ENCODE measurements at places on chromosomes 2 and 18.

DNA sequence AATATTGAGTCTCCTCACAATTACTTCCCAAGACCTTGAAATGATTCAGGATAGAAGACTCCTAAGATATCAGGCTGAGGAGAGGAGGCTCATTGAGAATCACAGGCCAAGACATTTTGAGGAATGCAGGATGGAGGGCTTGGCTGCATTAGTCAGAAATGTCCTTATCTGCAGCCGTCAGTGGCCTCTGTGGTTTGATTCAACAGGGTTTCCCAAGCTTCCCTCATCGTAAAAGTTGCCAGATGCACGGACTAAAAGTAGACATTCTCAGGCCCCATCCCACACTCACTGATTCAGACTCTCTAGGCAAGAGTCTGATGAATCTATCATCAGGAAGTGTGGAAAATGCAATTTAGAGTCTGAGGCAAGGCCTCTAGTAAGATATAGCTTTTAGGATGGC, 34.0 kb upstream of the TMEM178A start:
- DNase-seq, result peak; percentile 25

GRCh38 chr2:62698653-62699052, 6.9 kb upstream of the EHBP1 start:
- DNase-seq, result no peak

DNA sequence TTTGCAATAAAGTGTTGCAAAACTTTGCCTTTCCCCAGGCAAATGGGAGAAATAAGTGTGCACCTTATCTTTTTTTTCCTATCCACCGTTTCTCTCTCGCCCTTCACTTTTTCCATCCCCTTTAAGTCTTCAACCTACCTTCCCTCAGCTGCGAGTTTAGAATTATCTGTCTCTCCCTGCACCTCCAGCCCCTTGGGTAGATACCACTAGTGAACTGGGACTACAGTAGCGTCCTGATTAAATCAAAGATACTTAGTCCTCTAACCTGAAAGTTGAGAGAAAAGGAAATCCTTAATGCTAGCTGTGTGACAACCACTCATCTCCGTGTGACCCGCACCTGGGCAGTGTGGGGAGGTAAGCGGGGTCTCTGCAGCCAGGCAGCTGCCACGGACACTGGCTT, 16.1 kb upstream of the PPP4R1 start:
- DNase-seq, result no peak

DNA sequence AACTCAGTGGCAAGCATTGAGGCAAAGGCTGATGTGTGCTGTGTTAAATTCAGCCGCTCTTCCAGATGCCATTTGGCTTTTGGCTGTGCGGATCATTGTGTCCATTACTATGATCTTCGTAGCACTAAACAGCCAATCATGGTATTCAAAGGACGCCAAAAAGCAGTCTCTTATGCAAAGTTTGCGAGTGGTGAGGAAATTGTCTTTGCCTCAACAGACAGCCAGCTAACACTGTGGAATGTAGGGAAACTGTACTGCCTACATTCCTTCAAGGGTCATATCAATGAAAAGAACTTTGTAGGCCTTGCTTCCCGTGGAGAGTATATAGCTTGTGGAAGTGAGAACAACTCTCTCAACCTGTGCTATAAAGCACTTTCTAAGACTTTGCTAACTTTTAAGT, 195.5 kb upstream of the RAB12 start:
- DNase-seq, result no peak

- no peak for DNase-seq
Observed at GRCh38 chr2:205066081-205066480, 520.8 kb downstream of the PARD3B start.

DNA sequence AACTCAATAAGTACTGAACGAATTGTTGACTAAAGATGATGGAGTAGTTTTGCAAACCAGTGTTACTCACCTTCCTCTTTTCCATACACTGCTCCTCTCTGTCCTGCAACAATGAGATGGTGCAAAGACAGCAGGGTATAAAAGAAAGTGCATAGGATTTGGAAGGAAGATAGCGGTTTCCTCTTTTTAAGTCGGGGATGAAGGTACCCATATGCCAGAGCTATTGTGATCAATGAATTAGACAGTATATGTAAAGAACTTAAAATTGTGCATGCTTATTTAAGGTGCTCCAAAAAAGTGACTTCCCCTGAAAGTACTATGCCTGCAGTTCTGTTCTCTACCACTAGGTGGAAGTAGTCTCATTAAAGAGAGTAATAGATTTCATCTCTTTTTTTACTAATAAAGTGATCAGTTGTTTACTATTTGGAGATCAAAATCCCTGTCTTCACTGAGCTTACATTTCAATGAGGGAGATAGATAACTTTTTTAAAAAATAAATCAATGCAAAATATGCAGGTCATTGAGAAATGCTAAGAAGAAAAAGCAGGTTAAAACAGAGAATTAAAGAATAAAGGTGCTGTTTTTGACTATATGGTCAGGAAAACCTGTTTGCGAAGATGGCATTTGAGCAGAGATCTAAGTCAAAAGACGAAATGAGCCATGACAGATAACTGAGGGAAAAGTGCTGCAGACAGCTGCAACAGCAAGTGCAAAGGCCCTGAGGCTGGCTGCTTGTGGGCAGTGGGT, 339.7 kb upstream of the SLC14A2 start:
- peak; percentile 43 for DNase-seq

- peak; percentile 10 for DNase-seq
Observed at GRCh38 chr2:234677758-234678538, 181.1 kb upstream of the ARL4C start.

DNA sequence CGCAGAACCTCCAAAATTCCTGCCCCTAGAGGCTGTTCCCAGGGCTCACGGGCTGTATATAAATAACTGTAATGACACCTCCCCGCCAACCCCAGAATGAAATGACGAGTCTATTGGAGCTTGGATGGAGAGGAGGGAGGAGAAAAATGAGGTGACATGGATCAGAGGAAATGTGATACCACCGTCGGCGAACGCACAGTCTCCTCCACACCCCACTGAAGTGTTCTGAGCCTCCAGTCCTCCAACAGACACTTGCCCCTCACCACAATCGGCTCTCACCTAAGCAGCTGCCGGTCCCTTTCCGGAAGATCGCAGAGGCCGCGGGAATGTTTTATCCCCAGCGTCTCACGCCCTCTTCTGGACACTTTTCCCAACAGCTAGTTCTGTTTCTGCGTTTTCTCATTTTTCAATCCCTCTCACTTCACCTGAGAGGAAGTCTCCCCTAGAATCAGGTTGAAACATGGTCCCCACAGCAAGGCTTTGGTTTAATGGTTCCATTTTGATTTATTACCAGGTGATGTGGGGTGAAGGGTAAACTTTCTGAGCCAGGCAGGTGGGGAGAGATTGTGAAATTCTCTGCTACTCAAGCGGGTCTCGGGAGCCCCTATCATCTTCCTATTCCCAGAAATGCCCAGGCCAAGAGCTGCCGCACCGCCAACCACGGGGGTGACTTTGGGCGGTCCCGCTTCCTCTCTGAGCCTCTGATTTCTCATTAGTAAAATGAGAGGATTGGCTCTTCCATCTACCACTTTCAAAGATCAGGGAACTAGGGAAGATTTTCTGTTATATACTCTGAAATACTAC, 9.1 kb upstream of the MYO5B start:
- DNase-seq, result peak; percentile 20

DNA sequence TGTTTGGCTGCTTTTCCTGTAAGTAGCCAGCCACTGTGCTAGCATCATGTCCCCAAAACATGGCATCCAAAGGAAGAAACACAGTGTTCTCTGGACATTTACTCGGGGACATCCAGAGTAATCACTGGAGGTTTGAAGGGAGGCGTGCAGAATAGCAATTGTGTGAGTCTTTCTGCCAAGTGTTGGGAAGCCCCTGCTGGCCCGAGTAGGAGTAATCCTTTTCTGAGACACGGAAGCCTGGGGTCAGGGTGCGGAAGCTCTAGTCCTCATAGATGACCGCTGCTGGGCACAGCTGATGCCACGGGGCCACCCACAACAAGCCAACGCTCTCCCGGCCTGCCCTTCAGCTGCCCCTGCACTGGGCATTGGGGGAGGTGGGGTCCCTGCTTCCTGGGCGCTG, 24.8 kb upstream of the HDAC4 start:
- DNase-seq, result no peak

DNA sequence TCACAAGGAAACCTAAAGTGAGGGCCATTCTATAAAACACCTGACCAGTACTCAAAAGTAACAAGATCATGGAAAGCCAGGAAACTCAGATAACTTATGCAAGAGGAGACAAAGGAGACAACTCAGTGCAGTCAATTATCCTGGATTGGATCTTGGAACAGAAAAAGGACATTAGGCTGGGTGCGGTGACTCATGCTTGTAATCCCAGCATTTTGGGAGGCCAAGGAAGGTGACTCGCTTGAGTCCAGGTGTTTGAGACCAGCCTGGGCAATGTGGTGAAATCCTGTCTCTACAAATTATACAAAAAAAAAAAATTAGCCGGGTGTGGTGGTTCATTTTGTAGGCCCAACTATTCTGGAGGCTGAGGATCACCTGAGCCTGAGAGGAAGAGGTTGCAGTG, 424.5 kb upstream of the SPRED2 start:
- DNase-seq, result no peak

- DNase-seq, result no peak
Observed at GRCh38 chr2:70659551-70659950, 105.9 kb upstream of the TGFA start.

DNA sequence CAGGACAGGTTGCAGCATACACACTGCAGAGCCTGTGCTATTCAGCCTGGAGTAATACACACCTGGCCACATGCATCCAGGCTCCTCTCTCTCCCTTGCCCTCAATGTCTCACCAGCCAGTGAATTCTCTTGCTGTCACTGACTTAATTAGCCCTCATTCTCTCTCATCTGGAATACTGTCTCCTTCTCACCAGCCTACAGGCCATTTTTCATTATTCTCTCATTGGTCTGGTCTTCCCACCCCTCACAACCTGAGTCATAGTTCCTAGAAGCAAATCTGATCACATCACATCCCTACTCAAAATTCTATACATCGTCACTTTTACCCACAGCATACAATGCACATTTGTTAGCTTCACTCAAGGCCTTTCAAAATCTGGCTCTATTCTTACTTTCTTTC, 333.1 kb downstream of the PIK3C3 start:
- DNase-seq, result no peak

GRCh38 chr2:177029901-177030300, 182.7 kb upstream of the HNRNPA3 start:
- DNase-seq, result no peak

- DNase-seq, result no peak
Observed at GRCh38 chr2:29065068-29065811, 9.1 kb downstream of the PCARE start.

GRCh38 chr2:45218931-45219339, 209.7 kb upstream of the SIX2 start:
- no peak for DNase-seq

DNA sequence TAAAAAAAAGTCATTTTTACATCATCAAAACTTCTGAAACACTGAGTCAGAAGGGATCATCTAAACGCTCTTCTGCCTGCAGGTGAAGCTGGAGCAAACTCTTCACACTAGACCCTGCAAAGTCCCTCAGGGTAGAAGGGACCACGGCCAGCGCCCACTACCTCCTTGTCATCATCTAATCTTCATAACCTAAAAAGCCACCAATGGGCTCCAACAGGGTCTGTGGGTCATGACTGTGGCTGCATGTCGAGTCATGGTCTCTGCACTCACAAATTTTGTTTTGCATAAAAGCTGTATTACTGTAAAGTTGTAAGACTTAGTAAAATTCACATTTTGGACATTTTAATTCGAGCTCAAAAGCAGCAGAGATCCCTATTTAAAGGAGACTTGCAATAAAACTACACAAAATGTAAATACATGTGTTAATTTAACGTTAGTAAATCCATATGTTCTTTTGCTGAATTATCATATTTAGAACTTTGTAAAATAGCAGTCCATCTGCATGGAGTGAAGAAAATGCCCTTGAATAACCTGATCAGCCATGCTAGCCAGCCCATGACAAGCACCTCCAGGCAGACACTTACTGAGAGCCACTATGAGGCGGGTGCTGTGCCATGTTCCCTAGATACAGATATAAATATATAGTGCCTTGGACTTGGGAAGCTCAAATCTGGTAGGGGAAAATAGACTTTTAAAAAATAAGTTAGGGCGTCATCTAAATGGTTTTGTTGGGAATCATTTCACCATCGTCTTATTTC, 437.2 kb upstream of the LYPD1 start:
- DNase-seq, result no peak

GRCh38 chr2:98457045-98457696, 12.5 kb downstream of the INPP4A start:
- peak; percentile 65 for DNase-seq

- no peak for DNase-seq
Observed at GRCh38 chr2:33166287-33166881, 219.6 kb downstream of the LTBP1 start.

- no peak for DNase-seq
Observed at GRCh38 chr2:11264007-11264406, 80.4 kb downstream of the ROCK2 start.

DNA sequence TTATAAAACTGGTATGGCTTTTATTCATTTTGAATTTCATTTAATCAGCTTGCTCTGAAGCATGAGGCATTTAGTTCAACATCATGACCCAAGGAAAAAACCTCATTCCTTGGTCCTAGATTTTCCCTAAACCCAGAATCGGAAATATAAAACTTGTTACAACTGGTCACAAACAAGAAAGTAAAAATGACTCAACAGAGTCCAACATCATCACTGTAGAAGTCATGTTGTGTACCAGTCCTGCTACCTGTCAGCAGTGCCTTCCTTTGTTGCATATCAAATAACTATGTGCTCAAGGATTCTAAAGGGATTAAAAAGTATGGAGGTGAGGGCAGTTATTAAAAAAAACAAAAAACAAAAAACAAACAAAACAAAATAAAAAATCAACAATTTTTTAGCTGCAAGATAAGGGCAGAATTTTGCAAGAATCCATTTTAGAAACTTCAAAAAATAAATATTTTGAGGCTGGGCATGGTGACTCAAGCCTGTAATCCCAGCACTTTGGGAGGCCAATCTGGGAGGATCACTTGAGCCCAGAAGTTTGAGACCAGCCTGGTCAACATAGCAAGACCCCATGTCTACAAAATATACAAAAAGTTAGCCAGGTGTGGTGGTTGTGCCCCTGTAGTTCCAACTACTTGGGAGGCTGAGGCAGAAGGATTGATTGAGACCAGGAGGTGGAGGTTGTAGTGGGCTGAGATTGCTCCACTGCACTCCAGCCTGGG, 18.4 kb downstream of the NCKAP1 start:
- no peak for DNase-seq

- no peak for DNase-seq
Observed at GRCh38 chr2:28134857-28135256, 244.3 kb downstream of the BABAM2 start.

DNA sequence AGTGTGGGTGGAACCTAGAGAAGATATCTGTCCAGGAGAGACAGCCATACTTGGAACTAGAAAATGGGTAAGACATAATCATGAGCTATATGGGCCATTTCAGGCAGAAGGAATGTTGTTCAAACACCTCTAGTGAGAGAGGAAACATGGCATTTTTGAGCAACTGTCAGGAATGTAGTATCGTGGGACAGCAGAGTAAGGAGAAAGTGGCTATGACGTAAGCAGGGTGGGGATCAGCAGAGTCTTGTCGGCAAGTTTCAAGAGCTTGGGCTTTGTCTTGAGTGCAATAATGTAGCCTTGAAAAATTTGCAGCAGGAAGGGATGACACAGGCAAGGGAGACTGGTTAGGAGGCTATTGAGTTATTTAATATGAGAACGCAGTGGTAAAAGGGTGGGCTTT, 20.4 kb downstream of the SERPINB7 start:
- DNase-seq, result no peak
